Stimulated activated CD4-positive, alpha-beta T cell treated with anti-CD3 and anti-CD28 coated beads, TNF-alpha, amount 100 ng/mL, for 4 hours (primary cell): ENCODE measurements at places on chromosomes 1 and 21.

- DNase-seq = no peak
These were observed 28.4 kb downstream of the STX6 start for GRCh38 chr1:180994262-180994661.

DNA sequence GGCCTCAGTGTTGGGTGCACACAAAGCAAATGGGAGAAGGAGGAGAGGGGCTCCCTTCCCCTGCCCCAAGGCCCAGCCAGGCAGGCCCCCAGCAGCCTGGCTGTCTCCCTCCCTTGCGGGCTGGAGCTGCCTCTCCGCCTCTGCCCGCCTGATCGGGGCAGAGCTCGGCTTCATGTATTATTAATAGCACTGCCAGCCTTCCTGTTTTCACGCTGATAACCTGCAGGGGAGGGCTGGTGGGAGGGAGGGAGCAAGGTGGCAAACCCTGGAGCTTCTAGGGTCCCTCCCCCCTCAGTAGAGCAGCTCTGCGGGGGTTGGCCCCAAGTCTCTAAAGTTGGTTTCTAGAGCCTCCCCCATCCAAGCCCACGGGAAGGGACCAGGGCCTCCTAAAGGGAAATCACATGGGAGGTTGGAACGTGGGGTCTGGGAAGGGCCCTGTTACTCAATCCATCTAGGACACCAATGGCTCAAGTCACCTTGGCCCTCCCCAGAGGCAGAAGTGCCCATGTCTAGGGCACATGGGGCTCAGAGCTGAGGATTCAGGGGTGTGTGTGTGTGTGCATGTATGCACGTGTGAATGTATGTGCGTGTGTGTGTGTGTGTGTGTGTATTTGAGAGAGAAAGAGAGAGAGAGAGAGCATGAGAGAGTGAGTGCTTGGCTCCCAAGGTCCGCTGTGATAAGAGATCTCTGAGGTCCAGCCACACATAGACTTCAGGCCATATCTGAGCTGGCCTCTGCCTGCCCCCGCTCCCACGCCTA is 21.8 kb upstream of the POU3F1 start:
- no peak for DNase-seq

DNA sequence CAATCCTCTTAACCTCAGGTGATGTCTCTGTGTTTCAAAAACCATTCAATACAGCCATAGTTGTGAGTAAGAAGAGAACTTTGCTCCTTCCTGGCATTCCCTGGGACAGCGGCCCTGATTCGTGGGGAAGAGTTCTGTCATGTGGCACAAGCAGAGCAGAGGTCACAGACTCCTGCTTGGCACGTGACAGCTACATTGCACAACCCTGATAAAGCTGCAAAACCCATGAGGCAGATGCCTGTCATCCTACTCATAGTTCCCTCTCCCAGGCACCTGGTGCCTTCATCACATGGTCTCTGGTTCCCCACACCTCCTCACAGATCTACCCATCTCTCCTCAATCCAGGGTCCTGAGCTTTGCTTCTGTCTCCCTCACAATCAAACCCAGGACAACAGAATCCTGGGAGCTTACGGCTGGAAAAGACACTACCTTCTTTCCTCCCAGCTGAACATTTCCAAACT is 70.8 kb downstream of the PLPP3 start:
- no peak for DNase-seq

DNA sequence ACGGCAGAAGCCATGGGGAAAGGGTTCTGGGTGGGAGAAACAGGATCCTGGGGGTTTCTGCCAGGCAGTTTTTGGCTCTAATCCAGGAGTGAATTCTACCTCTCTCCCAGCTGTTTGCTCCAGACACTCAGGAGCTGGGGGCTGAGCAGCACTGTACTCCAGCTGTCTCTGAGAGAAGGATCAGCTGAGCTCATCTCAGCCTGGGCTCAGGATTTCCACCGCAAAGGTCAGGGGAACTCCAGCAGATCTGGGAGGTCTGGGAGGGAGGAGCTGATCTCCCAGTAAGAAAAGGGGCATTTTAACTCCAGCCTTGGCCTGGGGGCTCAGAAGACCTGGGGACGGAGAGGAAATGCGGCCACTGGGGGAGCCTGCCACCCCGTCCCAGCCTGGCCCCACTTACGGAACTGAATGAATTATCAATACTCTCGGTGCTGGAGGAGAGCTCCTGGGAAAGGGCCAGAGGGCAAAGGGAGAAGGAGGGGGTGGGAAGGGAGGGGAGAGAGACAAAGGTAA is 17.3 kb downstream of the PI4KB start:
- DNase-seq = no peak

DNA sequence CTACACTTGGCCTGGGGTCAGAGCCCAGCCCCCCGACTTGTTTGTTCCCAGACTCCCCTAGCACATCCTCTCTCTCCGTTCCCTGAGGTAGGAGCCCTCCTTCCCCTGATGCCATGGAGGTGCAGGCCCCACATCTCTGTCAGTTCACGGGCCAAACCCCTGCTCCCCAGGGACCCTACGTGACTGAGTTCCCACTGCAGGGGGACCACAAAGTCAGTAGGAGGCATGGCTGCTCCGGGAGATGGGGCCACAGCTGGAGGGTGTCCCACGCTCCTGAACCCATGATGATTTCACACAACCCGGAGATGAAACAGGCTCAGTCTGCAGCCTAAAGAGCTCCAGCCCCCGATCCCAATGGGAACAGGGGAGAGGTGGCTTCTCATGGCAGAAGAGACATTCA is 272.2 kb downstream of the NPHP4 start:
- no peak for DNase-seq

GRCh38 chr1:181081395-181081794 is 7.1 kb upstream of the IER5 start:
- DNase-seq = no peak

DNA sequence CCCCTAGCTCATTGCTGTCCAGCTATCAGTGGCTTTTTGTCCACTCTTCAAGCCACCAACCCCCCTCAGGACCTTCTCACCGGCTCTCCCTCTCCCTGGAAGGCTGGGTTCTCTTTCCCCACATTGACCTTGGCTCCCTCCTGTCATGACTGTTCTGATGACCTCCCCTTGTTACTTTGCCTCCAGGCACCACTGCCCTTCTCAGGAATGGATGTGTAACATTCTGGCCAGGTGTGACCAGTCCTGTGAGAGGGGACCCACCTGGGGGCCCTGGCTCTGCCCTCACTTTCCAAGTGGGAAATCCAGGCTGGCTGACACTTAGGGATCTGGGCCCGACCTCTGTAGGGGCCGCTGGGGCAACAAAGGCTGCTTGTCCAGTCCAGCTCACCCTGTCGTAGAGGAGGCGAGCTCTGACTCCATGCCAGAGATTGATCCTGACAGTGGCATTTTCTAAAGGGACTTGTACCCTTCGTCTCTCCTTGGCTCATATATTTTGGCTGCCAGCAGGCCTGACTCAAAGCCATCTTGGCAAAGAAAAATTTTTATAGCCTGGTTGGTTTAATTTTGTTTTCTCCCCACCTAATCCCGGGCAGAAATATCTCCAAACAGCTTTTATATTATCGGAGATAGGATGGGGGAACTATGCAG is 37.9 kb upstream of the USP24 start:
- DNase-seq = no peak

DNA sequence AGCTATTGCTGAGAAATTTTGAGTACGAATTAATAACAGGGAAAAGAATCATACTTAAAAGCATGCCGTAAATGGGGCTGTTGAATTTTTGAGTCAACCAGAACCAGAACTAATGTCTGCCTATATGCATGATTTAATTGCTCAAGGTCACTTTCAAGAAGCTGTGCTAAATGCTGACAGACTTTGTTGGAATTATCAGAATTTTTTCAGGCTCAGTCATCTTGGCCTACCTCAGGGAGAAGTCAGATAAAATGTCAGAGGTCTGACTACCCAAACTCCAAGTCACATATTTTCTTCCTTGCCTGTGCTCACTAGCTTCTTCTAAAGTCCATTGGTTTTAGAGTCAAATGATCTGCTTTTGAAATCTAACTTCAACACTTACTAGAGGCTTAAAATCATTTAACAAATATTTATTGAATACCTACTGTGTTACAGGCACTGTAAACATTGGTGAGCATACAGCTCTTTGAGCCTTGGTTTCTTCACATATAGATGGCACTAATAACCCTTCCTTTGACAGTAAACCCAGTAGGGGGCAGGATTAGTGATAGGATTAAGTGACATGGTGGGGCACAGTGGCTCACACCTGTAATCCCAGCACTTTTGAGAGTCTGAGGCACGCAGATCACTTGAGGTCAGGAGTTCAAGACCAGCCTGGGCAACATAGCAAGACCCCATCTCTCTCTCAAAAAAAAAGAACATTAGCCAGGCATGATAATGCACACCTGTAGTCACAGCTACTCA is 121.2 kb upstream of the SLC44A3 start:
- no peak for DNase-seq

DNA sequence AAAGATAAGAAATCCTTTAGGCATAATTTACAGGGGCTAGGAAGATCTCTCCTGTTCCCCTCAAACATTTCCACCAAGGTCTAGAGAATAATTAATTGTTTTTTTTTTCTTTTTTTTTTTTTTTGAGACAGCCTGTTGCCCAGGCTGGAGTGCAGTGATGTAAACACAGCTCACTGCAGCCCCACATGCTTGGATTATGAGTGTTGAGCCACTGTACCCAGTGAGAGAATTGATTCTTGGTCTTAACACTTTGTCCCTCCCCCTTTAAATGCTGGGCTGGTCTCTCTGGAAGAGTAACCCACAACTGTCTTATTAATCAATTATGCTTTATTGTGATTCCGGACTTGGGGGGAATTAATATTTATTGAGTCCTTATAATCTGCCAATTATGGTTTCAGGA is 33.4 kb downstream of the ATF3 start:
- DNase-seq = no peak

DNA sequence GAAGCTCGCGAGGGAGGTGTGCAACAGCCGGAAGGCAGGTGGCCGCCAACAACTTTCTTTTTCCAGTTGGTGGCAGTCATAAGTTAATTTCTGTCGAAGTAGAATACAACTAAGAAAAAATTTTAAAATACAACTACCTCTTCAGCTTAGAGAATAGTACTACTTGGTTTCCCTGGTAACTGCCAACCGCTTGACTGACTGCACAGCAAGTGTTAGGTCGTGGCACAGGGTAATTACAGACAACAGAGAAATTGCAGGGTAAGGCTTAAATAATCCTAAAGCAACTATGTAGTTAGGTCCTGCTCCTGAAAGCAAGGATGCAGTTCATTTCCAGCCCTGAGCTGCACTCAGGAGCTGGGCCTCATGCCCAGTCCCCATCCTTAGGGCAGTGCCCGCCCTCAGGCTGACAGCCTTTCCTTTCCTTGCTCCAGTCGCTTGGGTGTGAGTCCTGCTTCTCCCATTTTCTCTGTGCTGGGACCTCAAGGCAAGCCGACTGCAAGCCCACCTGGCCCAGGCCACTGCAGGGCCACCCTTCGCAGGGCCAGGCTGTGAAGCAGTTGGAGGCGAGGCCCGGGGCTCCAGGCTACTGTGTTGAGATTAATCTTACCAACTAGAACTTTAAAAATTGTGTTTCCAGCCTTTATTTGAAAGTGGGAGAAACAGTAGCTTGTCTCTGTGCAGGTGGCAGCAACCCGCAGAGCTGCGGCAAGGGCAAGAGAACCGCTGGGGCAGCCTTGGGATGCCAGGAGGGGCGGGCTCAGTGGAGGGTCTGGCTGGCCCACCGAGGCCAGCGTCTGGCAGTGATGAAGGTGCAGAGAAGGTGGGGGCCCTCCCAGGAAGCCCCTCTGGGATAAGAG is 148.3 kb downstream of the PCBP3 start:
- DNase-seq = no peak

DNA sequence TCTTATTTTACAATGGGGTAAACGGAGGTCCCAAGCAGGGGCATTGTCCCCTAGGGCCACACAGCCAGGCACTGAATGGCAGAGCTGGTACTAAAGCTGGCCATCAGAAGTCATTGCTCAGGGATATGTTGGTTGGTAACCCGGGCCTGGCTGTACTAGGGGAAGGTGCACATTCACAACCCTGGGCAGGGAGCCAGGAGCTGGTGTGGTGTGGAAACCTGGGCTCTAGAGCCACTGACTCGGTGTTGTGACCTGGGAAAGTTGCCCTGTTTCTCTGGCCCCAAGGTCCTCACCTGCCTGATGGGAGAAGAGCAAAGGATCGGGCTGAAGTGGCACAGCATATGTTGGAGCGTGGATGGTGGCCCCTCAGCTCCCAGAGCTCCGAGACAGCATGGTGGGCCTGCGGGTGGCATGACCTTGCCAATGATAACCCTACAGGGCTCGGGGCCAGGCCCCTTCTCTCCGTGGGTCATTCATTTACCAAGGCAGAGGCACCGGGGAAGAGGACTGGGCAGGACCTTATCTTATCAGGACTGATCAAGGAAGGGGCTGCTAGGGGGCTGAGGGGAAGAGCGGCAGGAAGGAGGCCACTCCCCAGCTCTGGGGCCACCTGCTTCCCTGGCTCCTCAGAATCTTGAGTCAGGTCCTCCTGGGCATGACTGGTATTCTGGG is 274.1 kb downstream of the TRABD2B start:
- no peak for DNase-seq

GRCh38 chr1:228944296-228944695 is 209.0 kb downstream of the RHOU start:
- no peak for DNase-seq

DNA sequence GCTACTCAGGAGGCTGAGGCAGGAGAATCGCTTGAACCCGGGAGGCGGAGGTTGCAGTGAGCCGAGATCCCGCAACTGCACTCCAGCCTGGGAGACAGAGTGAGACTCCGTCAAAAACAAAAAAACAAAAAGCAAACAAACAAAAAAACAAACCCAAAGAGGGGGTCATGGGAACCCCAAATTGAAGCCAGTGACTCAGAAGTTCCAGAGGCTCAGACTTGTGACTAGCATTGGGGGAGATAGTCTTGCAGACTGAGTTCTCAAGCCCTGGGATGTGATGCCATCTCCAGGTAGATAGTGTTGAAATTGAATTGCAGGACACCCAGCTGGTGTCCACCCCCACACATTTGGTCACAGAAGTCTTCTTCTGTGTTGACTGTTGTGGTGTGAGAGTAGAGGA is 24.9 kb upstream of the ENO1 start:
- DNase-seq = no peak

GRCh38 chr1:90730243-90731022 is 13.3 kb upstream of the BARHL2 start:
- no peak for DNase-seq

GRCh38 chr1:85847356-85847755 is 139.1 kb upstream of the ZNHIT6 start:
- DNase-seq = no peak

DNA sequence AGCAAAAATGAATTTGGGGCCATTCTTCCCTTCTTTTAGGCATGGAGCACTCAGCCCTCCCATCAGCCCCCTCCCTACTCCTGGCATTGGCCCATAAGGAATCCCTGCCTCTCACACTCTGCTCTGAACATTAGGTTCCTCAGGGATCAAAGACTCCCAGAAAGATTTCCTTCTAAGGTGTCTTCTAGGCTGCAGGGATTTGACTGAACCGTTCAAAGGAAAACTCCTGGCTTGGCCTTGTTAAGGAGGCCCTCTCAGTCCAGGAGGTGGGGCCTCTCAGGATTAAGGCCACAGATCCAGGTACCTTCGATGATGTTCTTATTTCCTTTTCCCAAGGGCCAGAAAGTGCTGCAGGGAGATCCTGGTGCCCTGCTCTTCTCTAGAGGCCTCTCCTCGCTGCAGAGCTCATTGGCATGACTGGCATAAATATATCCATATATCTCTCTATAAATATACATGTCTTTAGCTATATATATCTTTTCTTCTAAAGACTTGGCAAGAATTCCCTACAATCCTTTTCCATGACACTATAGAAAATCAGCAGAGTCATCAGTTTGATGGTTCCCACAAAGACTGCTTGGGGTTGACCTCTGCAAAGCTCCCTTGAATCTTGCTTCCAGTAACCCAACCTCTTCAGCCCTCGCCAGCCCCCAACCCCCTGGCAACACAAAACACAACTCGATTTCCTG is 59.1 kb downstream of the PLXNA2 start:
- DNase-seq = no peak
